Esophagus squamous epithelium (tissue), 5 donors: ENCODE measurements at places on chromosomes 1 and 21.
A peak's percentile ranks its signal among the peaks of the same experiment; 100 is the strongest.

DNA sequence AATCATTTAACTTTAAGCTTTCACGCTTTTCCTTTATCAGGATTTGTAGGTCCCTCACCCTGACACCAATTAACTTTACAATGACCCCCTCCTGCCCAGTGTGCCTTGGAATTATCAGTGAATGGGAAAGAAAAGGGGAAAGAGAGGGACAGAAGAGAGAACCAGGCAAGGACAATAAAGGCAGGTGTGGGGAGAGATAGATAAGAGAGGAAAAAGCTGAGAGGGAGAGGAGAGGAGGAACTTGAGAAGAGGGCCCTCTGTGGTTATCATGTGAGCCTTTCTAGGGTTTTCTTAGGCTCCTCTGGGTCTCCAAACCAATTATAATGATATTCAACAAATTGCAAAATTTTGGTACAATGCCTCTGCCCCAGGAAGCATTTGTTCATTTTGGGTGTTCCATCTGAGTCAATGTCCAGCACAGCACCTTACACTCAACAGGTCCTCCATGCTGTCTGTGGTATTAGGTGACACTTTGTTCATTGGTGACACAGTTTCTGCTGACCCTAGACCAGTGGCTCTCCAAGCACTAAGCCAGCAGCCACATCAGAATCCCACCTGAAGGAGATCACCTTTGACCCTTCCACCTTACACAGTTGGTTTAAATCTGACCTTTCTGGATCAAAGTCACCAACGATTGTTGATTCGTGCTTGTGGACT, 14.2 kb downstream of the AKNAD1 start:
- DNase-seq: no peak
- no peak overlapping the region for H3K27ac ChIP-seq
- no peaks in the 10 kb centered on the region for H3K4me1 ChIP-seq
- H3K36me3 ChIP-seq: no peaks in the 10 kb centered on the region
- no peak overlapping the region for H3K4me3 ChIP-seq
- H3K27me3 ChIP-seq: no peaks in the 10 kb centered on the region

- H3K36me3 ChIP-seq: no peaks in the 10 kb centered on the region
- no peak for DNase-seq
- no peak overlapping the region for H3K4me3 ChIP-seq
- no peaks in the 10 kb centered on the region for H3K27me3 ChIP-seq
Measured at GRCh38 chr1:151936653-151937052, 27.3 kb upstream of the THEM4 start.

DNA sequence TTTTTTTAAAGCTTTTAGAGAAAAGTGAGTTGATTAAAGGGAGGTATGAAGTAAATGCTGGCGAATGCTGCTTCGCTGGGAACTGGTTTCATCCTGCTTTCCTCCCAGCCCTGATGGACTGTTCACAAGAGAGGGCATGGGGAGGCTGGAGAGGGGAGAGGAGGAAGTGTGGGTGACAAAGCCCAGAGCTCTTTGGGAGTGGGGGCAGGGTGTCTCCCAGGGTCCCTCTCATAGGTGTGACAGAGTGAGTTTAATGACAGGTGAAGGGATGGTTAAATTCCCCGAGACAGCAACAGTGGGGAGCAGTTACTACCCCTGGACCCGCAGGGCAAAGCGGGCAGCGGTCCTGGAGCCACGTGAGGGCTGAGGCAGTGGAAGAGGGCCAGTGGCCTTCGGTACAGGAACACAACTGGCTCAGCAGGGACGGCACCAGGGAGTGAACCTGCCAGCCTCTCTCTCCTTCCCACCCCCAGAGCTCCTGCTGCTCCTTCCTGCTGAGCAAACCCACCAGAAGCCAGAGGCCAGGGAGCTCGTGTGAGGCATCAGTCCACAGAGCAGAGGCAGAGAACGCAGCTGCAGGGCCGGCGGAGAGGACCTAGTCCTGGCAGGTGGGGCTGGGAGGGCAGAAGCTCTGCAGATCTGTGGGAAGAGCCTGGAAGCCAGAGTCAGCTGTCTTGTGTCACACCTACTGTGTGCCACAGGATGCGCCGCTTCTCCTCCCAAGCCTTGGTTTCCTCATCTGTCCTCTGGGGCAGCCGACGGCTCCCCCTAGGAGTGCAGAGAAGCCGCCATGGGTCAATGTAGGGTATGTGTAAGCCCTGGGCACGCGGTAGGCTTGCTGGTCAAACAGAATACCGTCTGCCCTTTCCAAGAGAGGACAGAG, 20.9 kb upstream of the LRP8 start:
- H3K4me3 ChIP-seq: no peak overlapping the region
- H3K27me3 ChIP-seq: peaks cover 3% of the 10 kb centered on the region
- no peaks in the 10 kb centered on the region for H3K36me3 ChIP-seq
- no peak for DNase-seq
- H3K27ac ChIP-seq: no peak overlapping the region
- H3K4me1 ChIP-seq: no peaks in the 10 kb centered on the region

DNA sequence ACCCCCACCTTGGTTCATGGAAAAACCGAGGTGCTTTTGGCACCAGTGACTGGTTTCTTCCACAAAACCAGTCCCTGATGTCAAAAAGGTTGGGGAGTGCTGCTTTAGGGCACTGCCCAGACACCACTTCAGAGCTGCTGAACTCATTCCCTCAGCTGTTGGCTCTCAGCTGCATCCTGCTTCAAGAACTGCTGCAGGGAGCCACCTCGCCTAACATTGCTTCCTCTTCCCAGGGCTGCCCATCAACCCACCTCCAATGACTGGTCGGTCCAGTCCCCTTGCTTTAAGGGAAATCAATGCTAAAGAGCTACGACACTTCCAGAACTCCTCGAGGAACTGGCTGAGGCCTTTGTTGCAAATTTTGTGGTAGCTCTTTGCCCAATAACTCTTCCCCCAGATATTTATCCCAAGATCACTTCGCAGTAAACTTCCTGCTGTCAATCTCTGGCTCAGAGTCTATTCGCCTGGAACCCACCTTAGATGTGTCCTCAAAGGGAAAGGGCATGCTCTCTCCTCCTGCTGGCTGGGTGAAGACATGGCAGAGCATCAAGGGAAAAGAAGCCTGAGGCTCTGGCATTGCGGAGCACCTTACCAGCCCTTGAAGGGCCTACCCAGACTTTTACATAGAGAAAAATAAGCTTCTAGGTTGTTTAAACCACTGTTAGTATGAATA, 29.0 kb downstream of the C1orf52 start:
- no peaks in the 10 kb centered on the region for H3K36me3 ChIP-seq
- no peak overlapping the region for H3K4me3 ChIP-seq
- no peak for DNase-seq
- H3K27me3 ChIP-seq: no peaks in the 10 kb centered on the region

DNA sequence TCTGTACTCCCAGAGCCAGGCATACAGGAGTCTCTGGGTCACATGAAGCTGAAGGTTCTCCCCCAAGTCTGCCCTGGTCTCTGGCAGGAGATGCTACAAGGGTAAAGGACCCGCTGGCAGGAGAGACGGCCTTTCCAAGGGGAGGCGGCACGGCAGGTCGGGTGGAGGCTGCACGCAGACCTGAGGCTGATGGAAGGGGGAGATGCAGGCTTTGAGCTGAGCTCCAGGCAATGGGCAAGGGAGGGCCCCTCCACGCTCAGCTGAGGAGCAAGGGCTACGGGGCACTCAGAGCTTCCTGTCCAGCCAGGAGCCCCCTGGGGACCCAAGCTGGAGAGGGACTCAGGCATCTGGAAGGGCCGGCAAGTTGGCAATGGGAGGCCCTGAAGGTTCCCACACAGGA, 50.3 kb downstream of the MEGF6 start:
- H3K27me3 ChIP-seq: no peaks in the 10 kb centered on the region
- no peak for DNase-seq
- no peaks in the 10 kb centered on the region for H3K4me1 ChIP-seq
- H3K36me3 ChIP-seq: no peaks in the 10 kb centered on the region
- no peak overlapping the region for H3K4me3 ChIP-seq
- H3K27ac ChIP-seq: no peak overlapping the region

- DNase-seq: no peak
- H3K4me1 ChIP-seq: no peaks in the 10 kb centered on the region
- H3K4me3 ChIP-seq: no peak overlapping the region
- H3K27ac ChIP-seq: no peak overlapping the region
Measured at GRCh38 chr1:30101487-30102227, 621.7 kb downstream of the MATN1 start.

GRCh38 chr1:94989398-94989797, 62.5 kb upstream of the CNN3 start:
- no peak for DNase-seq
- no peaks in the 10 kb centered on the region for H3K27me3 ChIP-seq
- peak overlapping the region; percentile 40 for H3K27ac ChIP-seq
- H3K4me3 ChIP-seq: no peak overlapping the region

GRCh38 chr1:239128541-239128940, 257.8 kb upstream of the CHRM3 start:
- H3K4me1 ChIP-seq: no peaks in the 10 kb centered on the region
- no peak for DNase-seq
- no peaks in the 10 kb centered on the region for H3K36me3 ChIP-seq
- H3K4me3 ChIP-seq: no peak overlapping the region

DNA sequence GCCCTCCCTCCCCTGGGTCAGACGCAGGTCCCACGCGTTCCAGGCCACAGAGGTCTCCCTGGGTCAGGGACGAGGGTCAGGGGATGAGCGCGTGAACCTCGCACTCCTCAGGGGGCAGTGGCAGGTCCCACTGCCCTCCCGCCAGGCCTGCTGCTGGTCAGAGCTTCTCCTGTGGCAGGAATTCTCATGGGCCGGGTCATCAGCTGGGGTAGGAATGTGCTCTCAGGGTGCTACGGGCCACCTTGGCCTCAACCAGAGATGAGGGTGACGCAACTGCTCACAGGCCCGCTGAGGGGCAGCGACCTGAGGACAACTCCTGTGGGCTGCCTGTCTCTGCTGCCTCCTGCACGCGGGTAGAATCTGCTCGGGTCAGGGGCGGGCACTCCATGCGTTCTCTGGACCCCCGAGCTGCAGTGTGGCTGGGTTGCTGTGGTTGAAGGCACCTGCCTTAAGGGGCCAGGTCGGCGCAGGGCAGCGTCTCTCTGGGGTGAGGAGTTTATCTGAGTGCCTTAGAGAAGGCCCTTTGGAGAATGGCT, 128.8 kb downstream of the PRDM16 start:
- H3K4me1 ChIP-seq: no peaks in the 10 kb centered on the region
- H3K4me3 ChIP-seq: no peak overlapping the region
- no peak for DNase-seq
- no peaks in the 10 kb centered on the region for H3K36me3 ChIP-seq
- H3K27me3 ChIP-seq: no peaks in the 10 kb centered on the region

DNA sequence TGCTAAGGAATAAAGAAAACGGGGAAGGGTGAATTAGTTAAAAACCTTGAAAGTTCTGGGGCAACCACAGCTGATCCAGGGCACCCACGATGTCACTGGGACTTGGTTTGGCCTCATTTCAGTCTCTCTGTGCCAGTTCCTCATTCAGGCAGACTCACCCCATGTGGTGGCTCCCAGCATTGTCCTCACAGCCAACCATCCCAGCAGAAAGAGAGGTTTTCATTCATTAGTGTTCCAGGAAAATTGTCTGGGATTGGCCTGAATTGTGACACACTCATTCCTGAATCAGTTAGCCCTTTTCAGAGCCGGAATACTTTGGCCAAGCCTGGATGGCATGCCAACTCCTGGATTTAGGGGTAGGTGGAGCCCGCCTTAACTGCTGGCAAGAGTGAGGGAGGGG, 367.7 kb downstream of the PRDM2 start:
- no peak overlapping the region for H3K4me3 ChIP-seq
- H3K36me3 ChIP-seq: no peaks in the 10 kb centered on the region
- H3K27me3 ChIP-seq: no peaks in the 10 kb centered on the region
- no peak overlapping the region for H3K27ac ChIP-seq

- no peak overlapping the region for H3K4me3 ChIP-seq
- no peak overlapping the region for H3K27ac ChIP-seq
- no peaks in the 10 kb centered on the region for H3K27me3 ChIP-seq
- DNase-seq: no peak
- H3K36me3 ChIP-seq: no peaks in the 10 kb centered on the region
- peaks cover 9% of the 10 kb centered on the region for H3K4me1 ChIP-seq
Measured at GRCh38 chr1:23417570-23417969, 7.0 kb downstream of the TCEA3 start.

DNA sequence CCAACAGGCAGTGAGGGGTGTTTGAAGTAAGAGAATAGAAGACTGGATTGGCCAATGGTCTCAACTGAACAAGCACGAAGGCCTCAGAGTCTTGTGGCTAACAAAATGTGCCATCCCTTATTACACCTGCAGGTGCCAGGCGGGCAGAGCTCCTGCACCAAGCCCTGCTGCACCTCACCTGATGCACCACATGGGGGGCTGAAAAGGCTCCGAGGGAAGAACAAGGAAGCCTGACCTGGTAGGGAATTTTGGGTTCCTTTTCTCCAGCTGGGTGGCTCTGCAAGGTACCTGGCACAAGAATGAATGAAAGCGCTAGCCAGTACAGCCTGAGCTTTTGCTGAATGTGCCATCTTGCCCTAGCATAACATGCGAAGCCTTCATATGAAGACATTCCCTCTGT, 9.7 kb downstream of the HSD3B1 start:
- H3K27ac ChIP-seq: no peak overlapping the region
- DNase-seq: no peak
- no peak overlapping the region for H3K4me3 ChIP-seq
- H3K4me1 ChIP-seq: no peaks in the 10 kb centered on the region
- no peaks in the 10 kb centered on the region for H3K27me3 ChIP-seq

DNA sequence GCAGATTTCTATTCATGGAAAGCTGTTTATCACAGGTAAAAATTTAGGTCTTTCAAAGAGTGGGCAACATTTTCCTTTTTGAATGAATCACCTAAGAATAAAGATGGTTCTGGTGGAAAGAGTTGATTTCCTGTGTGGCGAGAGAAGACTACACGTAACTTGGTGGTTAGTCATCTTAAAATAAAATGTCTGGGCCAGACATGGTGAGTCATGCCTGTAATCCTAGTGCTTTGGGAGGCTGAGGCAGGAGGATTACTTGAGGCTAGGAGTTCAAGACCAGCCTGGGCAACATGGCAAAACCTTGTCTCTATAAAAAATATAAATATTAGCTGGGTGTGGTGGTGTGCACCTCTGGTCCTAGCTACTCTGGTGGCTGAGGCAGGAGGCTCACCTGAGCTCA, 65.7 kb downstream of the DISP1 start:
- H3K36me3 ChIP-seq: no peaks in the 10 kb centered on the region
- no peak overlapping the region for H3K4me3 ChIP-seq
- no peaks in the 10 kb centered on the region for H3K27me3 ChIP-seq
- DNase-seq: no peak
- no peaks in the 10 kb centered on the region for H3K4me1 ChIP-seq

DNA sequence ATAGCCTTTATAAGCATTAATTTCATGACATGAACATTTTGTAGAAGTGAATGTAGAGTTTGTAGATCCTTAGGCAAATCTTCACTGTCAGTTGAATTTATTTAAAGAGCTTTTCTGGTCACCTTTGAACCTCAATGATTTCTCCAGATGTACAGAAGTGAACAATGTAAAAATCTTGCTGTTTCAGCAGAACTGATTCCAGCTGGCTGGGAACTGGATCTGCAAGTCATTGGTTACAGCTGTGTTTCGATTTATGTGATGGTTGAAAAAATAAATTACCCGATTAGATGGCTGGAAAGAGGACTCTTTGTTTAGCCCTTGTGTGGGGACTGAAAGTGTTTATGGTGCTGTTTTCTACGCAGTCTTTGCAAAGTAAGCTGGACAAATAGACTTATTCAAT, 849.8 kb downstream of the USP25 start:
- no peak overlapping the region for H3K4me3 ChIP-seq
- no peak for DNase-seq
- peak overlapping the region; percentile 65 for H3K27ac ChIP-seq
- H3K4me1 ChIP-seq: peaks cover 30% of the 10 kb centered on the region
- H3K27me3 ChIP-seq: no peaks in the 10 kb centered on the region
